HL-60 (cell line): ENCODE measurements at places on chromosomes 1 and 21.
A peak's percentile ranks its signal among the peaks of the same experiment; 100 is the strongest.

- no peak for DNase-seq
Measured at GRCh38 chr21:21530680-21531079, 532.5 kb downstream of the NCAM2 start.

DNA sequence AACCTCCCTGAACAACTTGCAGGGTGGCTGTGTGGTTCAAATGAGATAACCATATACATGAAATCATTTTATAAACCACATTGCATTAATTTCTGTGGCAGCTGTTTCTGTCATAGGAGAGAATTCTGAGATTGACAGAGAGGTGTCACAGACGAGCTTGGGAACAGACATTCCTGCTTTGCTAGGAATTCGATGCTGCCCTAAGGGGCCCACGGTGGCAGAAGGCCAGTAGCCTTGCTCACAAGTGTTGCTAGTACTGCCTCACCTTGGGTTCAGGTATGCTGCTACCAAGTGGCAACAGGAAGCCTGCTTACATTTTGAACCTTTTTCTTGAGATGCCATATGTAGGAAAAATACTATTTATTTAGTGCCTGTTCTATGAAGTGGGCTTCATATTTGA lies 13.4 kb downstream of the KCNA10 start:
- no peak for DNase-seq

DNA sequence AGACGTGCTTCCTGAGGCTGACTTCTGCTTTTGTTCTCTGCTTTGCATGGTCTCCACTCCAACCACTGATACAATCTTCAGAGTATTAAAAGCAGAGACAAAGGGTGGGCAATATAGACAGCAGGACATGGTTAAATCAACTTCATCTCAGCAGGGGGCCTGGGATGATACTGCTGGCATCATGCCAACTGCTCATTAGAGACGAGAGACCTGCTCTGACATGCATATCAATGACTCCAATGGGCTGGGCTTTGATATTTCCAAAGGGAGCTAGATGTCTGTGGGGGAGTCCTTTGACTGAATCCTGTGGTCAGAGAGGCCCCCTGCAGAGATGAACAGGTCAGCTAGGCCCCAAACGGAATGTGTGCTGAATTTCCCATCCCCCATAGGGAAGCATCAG lies 106.6 kb downstream of the ACTL8 start:
- no peak for DNase-seq

DNA sequence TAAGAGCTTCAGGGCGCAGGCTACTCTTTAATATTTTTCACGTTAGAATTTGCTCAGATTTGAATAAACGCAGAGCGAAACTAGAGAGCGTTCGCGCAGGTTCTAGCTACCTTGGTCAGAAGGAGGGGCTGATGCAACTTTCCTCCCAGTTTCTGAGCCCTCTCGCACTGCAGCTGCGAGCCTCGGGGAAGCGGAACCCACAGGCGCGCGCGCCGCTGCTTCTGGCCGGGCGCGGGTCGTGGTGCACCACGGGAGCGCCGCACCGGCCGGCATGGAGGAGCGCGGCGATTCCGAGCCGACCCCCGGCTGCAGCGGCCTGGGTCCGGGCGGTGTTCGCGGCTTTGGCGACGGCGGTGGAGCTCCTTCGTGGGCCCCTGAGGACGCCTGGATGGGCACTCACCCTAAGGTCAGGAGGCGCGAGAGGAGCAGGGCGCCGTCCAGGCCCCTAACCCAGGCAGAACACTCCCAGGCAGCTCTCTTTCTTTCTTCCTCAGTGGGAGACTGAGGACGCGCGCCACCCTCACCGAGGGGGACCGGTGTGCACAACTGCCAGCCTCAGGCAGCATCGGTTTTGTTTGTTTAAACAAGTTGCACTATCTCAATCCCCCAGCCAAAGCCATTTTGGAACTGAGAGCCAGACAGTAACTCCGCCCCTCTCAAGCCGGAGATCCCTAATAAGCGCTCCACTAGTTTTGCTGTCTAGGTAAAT lies at the start of gene TSEN15:
TSEN15 (plus strand) TSS at position 246 of the 709 bp plus-strand sequence; CDS start at position 272, 26 bp downstream.
- peak; percentile 39 for DNase-seq

- DNase-seq, result no peak
Measured at GRCh38 chr1:209822706-209823105, 5.1 kb upstream of the UTP25 start.

- DNase-seq, result peak; percentile 22
Measured at GRCh38 chr1:69737527-69738185, 169.9 kb downstream of the LRRC7 start.

DNA sequence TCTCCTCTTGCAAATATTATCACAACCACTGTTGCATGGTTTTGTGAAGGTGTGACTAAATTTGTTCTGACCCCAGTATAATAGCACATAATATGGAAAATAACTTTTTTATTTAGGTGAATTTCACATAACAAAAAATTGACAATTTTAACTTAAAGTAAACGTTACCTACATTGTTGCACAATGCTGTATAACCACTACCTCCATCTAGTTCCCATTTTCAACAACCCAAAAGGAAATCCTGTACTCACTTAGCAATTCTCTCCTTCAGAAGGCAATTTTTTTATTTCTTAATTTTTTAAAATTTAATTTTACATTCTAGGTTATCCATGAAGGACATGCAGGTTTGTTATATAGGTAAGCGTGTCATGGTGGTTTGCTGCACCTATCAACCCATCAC lies 95.2 kb downstream of the KCNJ6 start:
- no peak for DNase-seq

DNA sequence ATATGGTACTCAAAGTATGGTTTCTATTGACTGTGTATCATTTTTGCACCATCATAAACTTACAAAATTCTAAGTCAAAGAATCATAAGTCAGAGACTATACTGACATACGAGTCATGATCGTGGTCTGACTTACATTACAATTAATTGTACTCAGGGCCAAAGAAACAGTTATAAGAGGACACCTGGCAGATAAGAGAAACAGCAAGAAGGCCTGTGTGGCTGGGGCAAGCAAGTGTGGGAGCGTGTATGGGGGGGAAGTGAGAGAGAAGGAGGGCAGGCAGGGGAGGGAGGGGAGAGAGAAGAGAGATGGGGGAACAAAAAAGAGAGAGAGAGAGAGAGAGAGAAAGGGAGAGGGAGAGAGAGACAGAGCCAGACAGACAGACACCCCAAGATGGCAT lies 70.9 kb downstream of the RERE start:
- no peak for DNase-seq

- DNase-seq, result no peak
Measured at GRCh38 chr1:30412241-30413110, 310.9 kb downstream of the MATN1 start.

GRCh38 chr1:86913399-86913895 lies 479 bp downstream of the SELENOF start:
- peak; percentile 36 for DNase-seq

DNA sequence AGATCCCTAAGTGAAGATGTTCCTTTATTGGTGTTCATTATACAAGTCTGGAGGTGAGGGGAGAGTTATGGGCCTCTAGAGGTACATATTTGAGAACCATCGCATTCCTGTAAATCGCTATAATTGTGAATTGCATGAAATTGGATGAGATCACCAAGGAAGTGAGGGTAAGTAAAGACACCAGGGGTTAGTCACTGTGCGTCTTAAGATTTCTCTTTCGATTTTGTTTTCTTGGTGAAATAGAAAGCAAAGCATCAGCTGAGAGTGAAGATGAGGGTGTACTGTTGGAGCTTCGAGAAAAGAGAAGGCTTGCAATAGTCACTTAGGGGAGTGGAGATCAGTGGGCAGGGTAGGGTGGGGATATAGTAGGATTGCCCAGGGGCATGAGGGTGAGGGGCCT lies 82.1 kb downstream of the RAVER2 start:
- DNase-seq, result no peak

- DNase-seq, result no peak
Measured at GRCh38 chr1:173295995-173296394, 88.9 kb upstream of the TNFSF4 start.

DNA sequence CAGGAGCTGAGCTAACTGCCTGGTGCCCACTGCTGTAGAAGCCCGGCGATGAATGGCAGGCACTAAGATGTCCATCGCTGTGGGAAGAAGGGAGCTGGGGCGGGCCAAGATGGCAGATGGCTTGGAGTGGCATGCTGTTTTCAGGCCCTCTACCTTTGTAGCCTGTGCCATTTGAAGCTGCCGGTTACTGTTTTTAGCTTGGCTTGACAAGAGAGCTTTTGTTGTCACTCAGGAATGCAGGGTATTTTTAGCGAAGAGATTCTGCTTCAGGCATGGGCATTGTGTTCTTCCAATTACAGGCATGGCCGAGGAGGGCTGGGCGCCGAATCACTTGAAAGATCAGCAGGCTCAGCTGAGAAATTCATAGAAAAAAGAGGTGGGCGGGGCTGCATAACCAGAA lies 348.7 kb downstream of the RPS6KC1 start:
- DNase-seq, result no peak

- DNase-seq, result peak; percentile 31
Measured at GRCh38 chr1:212589446-212589845, 19.1 kb upstream of the ATF3 start.

DNA sequence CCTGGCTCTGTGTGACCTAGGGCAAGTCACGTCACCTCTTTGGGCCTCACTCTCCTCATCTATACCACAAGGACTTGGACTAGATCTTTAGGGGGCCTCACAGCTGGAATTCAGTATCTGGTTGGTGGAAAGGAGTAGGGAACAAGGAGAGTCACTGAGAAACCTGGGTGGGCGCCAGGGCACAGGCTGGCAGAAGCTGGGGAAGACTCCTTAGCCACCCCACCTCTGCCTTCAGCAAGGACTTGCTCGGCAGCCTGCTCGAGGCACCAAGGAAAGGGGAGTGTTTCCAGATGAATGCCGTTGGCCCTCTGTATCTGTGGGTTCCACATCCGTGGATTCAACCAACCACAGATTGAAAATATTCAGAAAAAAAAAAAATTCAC lies 1.2 kb upstream of the OPTC start:
- no peak for DNase-seq

DNA sequence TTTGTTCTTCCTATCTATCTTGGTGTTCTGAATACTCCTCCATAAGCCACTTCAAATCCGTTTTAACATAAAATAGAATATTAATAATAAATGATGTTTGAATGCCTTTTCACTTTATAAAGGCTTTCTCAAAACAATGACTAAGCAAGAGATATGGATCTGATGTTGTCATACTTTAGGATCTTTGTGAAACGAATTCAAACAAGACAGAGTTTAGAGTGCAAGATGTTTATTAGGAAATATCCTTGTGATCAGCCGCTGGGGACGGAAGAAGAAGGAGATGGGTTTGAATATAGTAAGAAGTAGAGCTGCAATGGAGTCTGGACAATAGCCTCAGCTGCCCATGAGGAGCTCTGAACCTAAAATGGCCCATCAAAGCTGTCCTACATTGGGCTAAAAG lies 351.8 kb downstream of the NEGR1 start:
- DNase-seq, result no peak

DNA sequence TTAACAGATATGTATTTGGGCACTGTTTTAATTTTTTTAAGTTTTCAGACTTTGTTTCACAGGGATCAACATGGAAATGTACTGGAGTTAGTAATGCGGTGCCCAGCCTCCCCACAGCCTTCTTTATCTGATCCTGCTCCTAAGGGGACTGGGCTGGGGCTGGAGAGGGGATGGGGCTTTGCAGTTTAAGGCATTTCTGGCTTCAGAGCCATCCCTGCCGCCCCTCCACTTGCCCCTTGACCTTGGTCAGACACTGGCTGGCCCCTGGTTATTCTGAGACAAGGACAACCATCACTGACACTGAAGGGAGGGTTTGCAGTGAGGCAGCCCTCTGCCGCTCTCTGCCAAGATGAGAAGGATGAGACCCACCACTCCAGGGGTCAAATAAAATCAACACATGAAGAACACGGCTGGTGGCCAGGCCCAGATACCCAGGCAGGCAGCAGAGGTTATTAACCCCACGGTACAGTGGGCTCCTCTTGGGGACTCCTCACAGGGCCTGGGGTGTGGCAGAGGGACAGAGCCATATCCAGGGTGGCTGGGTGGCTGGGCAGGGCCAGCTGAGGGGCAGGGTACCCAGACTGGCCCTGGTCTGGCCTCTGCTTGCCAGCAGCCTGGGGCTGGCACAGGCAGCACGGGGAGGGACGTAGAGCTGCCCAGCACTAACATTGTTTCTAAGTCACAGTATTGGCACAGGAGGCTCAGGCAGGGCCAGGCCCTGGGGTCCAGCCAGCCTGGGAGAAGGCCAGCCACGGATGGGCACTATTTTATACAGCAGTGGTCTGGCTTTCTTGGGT lies 7.2 kb upstream of the UBE2U start:
- DNase-seq, result no peak

DNA sequence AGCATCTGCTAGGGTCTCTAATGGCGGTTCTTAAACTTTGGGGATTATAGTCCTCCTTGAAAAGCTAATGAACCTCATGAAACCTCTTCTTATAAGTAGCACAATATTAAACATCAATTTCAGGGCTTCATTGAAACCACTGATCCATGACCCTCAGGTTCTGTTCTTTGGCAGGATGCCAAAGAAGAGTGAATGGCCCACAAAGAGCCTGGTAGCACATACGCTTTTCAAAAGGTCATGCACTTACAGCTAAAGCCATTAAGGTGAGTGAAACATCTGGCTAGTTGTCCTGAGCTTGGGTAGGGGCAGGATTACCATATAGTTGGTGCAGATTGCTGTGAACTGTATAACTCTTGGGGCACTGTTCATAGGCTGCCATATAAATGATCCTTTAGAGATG lies 42.3 kb downstream of the MDM4 start:
- DNase-seq, result no peak

DNA sequence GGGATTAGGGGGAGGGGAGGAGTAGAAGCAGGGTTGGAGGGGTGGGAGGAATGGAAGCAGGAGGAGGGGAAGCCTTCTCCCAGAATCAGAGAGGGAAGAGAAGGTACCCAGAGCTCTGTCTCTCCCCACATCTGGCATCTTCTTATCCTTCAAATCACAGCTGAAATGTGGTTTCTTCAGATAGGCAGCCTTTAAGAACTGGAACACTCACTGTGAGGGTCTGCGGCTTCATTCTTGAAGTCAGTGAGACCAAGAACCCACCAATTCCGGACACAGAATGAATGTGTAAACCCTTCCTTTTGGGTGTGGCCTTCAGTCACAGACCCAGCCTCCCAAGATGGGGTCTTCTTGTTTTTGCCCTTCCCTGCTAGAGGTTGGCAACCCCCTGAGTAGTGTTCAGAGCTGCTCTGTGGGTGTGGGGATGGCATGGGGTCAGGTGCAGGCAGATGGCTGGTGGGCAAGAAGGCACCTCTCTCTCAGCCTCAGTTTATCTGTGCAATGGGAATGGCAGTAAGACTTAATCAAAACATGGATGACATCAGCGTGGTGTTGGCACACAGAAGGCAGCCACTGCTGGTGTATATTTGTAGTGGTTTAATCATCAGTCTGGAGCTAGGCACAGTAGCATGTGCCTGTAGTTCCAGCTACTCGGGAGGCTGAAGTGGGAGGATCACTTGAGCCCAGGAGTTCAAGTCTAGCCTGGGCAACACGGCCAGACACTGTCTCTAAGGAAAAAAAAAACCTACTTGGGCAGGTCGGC lies 7.2 kb downstream of the FAAH start:
- no peak for DNase-seq
